Right renal pelvis (tissue), 4 donors: ENCODE measurements at places on chromosomes 7 and 10.

DNA sequence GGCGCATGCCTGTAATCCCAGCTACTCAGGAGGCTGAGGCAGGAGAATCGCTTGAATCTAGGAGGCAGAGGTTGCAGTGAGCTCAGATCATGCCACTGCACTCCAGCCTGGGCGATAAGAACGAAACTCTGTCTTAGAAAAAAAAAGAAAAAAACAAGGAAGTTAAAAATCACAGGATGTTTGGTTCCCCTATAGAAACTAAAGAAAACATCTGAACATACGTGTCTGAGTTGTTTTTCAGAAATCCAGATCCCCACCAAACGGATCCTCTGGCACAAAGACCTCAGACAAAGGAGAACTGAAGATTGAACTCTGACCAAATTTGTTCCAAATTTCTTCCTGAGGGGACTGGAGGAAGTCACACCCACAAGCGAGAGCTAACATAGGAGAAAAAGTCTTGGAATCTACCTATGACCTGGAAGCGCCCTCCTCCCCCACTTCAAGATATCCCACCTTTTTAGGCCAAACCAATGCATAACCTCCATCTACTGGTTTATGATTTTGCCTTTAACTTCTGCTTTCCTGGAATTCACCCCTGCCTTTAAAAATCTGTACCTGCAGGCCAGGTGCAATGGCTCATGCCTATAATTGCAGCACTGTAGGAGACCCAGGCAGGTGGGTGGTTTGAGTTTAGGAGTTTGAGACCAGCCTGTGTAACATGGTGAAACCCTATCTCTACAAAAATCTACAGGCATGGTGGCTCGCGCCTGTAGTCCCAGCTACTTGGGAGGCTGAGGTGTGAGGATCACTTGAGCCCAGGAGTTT lies 19.7 kb upstream of the SIRT1 start:
- no peak for DNase-seq

DNA sequence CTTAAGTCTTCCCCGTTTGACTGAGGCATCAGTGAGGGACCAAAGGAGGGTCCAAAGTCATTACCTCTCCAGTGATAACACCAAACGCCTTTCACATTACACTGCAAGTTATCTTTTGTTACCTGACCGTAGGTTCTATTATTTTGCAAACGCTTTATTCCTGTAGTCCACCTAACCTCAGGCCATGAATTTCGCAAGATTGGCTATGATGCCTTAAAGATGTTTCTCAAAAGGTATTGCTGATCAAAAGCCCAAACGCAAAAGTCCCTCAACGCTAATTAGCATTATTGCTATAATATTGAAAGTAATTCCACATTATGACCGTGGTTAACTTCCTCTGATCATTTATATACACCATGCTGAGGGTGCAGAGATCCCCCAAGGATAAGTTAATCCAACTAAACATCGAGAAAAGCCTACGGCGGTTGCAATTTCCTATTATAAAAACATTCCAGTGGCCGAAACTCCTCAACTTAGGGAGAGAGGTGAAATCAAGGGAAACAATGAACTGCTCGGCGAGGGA lies 649 bp downstream of the DNA2 start:
- no peak for DNase-seq

GRCh38 chr10:124340033-124340760 lies 78.5 kb downstream of the OAT start:
- DNase-seq: no peak

GRCh38 chr7:43769281-43769680 lies 10.8 kb downstream of the BLVRA start:
- DNase-seq: no peak

DNA sequence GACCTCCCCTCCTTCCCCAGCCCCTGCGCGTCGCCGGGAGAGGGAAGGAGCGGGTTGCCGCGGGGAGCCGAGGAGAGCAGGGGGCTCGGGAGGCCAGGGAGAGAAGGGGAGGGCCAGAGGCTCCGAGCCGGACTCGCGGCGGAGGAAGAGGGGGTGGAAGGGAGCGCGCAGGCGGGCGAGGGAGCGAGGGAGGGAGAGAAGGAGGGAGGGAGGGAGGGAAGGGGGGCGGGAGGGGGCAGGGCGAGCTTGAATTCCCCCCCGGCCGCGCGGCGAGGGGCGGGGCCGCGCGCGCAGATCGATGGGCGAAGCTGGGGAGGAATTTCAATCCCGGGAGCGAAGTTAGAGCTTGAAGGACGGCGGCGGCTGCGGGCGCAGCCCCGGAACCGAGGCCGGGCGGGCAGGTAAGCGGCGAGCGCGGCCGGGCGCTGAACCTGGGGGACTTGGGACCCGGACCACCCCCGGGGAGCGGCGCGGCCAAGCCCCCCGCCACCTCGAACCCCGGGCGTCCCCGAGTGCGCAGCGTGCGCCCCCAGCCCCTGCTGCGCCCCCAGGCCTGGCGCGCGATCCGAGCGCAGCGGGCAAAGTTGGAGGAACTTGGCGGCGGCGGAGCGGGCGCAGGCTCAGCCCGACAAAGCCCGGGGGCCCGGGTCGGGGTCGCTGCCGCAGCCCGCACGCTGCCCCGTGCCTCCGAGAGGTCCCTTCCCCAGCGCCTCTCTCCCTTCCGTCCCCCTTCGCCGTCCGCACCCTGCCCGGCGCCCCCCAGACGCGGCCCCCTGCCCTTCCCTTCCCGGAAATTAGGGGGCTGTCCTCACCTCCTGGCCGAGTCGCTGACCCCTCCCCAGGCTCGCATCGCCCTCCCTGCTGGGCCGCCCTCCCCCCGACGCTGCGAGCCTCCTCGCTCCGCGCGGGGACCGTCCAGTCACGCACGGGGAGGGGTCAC lies at the start of gene ELFN1:
Gene ELFN1 (plus strand): TSS at position 324 of the 940 bp plus-strand sequence. CDS start 74,320 bp downstream, outside the sequence.
- DNase-seq: peak; percentile 71
